ENCODE measurements at places on chromosomes 12 and 14.
A peak's percentile ranks its signal among the peaks of the same experiment; 100 is the strongest.

DNA sequence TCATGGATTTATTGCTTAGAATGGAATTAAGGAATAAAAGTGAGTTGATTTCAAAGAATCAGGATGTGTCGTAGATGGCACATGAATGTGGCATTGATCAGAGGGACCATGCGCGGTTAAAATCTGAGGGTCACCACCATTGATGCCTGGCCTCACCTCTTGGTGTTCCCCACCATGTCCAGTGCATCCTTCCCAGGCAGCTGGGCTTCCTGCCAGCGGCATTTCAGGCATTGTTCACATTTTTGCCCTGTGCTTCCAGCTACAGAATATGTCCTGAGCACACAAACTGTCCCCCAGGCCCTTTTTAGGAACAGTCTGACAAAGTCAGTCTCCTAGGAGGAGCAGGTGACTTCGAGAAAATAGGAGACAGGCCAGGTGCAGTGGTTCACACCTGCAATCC lies 42.0 kb upstream of the TSPAN9 start:
- DNase-seq = no peak

DNA sequence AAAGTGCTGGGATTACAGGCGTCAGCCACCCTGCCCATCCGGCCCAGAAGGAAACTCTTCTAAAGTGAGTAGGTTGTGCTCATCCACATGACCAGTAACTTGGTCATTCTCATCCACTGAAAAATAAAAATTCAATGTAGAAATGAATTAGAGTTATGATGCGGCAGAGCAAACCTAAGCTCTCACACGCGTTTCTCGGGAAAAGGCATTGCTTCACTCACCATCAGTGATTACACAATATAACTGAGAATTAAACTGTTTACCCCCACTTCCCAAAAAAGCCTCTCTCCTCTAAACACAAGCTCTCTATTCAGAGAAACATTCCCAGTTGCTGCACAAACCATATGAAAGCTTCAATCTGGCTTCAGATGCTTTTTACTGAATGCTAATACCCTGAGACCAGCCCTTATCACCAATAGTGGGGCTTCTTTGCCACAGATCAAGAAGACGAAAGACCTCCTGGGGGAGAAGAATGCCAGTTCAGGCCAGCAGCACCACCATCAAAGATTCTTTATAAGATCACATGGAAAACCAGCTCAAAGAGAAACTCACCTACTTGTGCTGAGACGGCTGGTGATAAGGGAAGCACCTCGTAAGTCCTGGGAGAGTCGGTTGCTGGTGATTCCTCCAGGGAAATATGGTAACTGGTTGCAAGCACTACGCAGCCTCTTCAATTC lies 121.5 kb upstream of the SFSWAP start:
- no peak for DNase-seq

DNA sequence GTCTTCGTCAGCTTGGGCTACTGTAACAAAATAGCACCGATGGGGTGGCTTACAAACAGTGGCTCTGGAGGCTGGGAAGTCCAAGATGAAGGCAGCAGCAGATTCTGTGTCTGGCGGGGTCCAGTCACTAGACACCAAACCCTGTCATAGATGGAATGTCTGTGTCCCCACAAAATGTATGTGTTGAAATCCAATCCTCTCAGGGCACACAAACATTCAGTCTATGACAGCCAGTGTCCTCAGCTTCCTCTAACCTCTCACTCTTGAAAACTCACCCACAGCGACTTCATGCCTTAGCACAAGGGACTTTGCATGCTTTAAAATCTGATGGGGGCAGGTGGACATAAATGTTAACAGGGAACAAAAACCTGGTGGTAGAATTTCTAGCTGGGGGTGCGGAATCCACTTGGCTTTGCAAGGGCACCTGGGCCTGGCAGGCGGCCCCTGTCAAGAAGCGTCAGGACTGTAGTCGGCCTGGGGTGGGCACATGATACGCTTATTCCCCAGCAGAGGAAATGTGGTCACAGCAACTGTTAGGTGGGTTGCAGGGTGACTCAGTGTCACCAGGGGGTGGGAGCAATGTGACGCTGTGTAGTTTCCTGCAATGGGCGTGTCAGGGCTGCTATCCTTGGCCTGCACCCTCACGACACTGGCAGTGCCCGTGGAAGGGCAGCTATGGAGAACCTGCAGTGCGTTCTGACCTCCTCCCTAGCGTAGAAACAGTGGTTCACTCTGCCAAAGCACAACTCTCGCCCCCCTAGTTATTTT lies 17.7 kb downstream of the RIN3 start:
- DNase-seq = no peak

GRCh38 chr12:103930787-103931735 lies 851 bp downstream of the HSP90B1 start:
- DNase-seq = no peak

GRCh38 chr12:131622422-131622955 lies 88.4 kb upstream of the SFSWAP start:
- no peak for DNase-seq

GRCh38 chr12:83040991-83041390 lies 354.3 kb downstream of the TMTC2 start:
- DNase-seq = no peak

GRCh38 chr12:28506271-28506670 lies 316.0 kb downstream of the CCDC91 start:
- DNase-seq = no peak

DNA sequence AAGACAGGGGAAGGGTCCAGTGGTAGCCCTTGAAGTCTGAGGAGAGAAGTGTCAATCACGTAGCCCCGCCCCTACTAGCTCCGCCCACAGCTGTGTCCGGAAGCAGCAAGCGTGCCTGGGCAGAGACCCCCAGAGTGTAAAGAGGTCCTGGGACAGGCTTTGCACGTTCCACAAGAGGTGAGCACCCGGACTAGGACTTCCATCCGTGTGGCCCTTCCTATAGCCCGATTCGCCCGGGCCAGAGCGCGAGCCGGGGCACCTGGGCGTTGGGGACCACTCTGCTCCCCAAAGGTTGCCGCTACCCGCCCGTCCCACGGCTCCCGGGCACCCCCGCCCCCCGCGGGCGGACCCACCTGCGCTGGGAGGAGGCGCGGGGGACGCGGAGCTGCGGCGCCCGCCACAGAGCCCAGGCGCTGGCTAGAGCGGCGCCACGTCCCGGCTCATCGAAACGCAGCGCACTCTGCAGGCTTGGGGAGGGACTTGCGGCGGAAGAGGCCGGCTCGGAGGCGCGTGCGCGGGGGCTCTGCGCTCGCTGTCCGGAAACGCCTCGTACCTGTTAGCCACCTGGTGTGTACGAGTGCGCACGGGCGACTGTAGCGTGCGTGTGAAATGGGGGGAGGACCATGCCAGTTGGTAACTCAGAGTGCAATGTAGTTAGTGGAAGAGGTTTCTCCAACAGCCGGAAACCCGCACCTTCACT lies at the start of gene RABGGTA:
Gene RABGGTA (minus strand): TSS at position 464 of the 700 bp plus-strand sequence. CDS start 482 bp downstream, outside the sequence.
- DNase-seq = peak; percentile 51

GRCh38 chr12:49744363-49744885 lies 3.1 kb downstream of the TMBIM6 start:
- no peak for DNase-seq

DNA sequence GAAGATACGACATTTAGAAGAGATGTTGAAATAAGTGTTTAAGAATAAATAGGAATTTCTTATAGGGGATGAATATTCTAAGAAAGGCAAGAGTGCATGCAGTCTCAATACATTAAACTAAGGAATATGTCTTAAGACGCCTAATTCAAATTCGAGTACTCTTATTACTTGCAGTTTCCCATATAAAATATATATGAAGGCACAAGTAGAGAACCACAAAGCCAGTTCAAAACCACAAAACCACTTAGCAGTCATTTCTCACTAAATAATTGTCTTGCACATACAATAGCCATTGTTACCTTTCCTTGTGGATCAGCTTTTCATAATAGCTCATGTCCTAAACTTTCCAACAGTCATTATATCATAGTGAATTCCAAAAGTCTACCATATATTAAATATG lies 91.0 kb upstream of the MON2 start:
- DNase-seq = no peak

DNA sequence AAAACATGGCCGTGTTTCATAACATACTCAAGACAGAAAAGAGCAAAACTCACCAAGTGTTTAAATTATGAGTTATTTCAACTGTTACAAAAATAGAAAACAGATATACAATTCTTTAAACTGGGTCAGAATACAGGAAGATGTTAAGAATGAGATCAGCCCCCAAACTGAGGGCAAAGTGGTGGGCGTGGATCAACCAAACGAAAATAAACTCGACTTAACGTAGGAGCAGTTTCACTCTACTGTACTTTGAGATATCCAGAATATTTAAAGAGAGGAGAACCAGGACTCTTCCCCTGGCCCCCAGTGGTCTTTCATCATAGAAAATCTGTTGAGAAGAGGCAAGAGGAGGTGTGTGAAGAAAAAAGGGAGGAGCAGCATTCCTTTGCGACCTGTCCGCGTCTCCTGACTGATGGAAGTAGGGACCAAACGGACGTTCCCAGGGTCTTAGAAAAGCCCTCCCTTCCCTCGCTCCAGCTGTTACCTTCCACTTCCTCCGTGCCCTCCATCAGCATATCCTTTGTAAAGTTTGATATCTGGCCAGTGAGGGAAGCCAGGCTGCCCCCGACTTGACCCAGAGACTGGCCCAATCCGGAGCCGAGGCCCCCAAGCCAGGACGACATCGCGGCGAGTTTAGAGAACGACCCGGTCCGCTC lies 668 bp downstream of the TRIP11 start:
- no peak for DNase-seq

GRCh38 chr14:89667983-89668382 lies 250.9 kb upstream of the FOXN3 start:
- DNase-seq = no peak

GRCh38 chr12:111777345-111778045 lies 10.8 kb downstream of the ALDH2 start:
- DNase-seq = no peak

GRCh38 chr14:30798961-30799360 lies 75.4 kb upstream of the COCH start:
- DNase-seq = no peak

GRCh38 chr14:87169362-87169761 lies 823.6 kb downstream of the GALC start:
- no peak for DNase-seq

- no peak for DNase-seq
These were observed 85.2 kb upstream of the MYF6 start for GRCh38 chr12:80622271-80622670.

- DNase-seq = no peak
These were observed 108.2 kb downstream of the PHETA1 start for GRCh38 chr12:111260732-111261131.

DNA sequence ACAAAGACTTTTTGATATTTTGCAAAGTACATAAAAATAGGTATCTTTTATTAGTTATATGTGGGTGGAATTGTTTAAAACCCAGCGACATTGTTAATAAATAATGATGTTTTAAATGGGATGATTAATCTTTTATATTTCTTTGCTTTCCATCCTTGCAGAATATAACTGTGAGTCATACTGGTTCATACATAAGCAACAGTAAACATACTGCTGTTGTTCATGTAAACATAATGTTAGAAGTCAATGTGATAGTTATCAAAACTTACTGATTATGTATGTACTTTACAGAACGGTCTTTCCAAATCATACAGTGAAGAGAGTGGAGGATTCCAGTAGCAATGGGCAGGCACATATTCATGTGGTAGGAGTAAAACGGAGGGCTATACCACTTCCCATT lies 119.8 kb downstream of the ARID2 start:
- no peak for DNase-seq

DNA sequence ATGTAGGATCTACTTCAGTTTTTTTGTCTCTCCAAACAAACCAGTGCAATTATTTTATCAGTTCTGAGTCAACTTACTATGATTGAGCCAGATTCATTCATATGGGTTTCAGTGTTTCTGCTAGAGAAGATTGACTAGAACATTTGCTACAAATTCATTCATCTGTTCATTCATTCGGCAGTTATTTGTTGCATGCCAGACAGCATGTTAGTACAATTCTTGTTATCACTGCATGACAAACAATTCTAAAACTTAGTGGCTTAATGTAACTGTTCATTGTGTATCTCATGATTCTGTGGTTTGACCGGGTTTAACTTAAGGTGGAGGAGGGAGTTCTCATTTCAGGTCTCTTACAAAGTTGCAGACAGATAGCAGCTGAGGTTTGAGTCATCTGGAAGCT lies 52.3 kb downstream of the POLR3B start:
- DNase-seq = no peak

GRCh38 chr12:112988224-112988623 lies 9.9 kb downstream of the OAS2 start:
- no peak for DNase-seq

- DNase-seq = no peak
These were observed 14.9 kb downstream of the ASPG start for GRCh38 chr14:104100171-104101085.

GRCh38 chr14:36713960-36714703 lies 52.5 kb downstream of the PAX9 start:
- no peak for DNase-seq

DNA sequence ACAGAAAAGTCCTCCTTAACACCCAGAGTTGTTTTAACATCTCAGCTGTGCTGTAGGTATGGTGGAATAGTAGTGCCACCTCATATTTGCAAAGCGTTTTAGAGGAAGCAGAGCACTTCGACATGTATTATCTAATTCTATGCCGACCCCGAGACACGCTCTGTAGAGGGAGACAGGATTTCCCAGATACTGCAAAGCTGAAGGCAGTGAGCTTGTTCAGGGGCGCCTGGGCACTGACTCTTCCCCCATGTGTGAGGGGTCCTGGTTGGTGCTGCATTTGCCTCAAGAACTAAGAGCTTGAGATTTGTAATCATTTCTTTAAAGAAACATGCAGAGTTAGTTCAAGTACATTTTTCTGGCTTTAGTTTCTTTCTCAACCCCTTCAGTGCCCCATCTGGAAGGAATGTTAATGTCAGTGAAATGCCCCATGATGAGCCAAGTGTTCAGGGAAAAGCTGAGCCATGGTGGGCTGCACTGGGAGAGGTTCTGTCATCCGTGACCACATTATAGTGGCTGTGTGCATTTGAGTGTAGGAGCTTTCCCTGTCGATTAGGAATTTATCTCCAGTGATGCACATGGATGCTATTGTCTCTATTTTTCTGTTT lies 66.3 kb downstream of the MBIP start:
- DNase-seq = no peak

- DNase-seq = no peak
These were observed 18.1 kb downstream of the EGLN3 start for GRCh38 chr14:33932576-33933345.

- no peak for DNase-seq
These were observed 144.5 kb upstream of the DCN start for GRCh38 chr12:91327131-91327530.

DNA sequence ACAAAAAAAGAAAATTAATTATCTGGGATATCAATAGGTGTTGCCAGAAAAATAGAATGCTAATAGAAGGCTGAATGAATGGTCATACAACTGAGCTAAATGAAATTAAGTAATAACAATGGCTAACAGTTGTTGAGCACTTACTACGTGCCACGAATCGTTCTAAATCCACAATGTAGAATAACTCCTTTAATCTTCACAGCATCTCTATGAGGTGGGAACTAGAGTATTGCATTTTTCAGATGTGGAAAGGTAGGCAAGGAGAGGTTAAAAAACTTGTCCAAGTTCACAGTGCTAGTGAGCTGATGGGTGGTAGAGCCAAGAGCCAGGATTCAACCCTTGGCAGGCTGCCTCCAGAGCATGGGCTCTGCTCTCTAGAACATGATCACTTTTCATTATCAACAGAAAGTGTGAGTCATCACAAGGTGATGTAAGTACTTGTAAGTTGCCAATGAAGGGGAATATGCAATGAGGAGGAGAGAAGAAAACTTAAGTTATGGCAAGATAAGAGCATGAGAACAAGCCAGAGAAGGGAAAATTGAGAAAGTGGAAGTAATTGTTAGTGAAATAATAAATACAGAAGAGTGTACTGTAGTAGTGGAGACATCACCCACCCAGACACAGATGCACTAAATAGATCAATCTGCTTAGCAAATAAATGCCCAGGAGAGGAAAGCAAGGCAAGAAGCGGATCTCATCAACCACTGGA lies 122.1 kb downstream of the PRKD1 start:
- no peak for DNase-seq

- no peak for DNase-seq
These were observed 412.7 kb upstream of the SEL1L start for GRCh38 chr14:81946375-81946774.

Measured in esophagus squamous epithelium (tissue), 5 donors.